Stimulated activated CD8-positive, alpha-beta memory T cell treated with anti-CD3 and anti-CD28 coated beads, Interleukin-4, amount 100 ng/mL, for 1 hour (primary cell): ENCODE measurements at places on chromosomes 4 and X.

DNA sequence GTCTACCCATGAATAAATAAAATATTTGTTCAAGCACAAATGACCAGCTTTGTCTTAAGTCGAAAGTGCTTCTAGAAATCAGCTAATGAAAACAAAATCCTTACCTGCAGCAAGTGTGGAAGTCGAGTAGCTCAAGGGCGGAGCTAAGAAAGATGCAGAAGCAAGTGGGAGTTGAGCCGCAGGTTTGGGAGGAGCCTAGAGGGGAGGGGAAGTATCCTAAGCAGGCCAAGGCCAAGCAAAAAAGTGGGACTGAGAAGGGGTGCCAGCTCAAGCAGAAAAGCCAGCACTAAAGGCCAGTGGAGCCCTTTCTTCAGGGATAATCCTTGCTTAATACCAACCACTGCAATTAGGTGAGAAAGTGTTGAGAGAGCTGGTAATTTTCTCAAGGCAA, 60.8 kb downstream of the DLG3 start:
- no peak for DNase-seq

DNA sequence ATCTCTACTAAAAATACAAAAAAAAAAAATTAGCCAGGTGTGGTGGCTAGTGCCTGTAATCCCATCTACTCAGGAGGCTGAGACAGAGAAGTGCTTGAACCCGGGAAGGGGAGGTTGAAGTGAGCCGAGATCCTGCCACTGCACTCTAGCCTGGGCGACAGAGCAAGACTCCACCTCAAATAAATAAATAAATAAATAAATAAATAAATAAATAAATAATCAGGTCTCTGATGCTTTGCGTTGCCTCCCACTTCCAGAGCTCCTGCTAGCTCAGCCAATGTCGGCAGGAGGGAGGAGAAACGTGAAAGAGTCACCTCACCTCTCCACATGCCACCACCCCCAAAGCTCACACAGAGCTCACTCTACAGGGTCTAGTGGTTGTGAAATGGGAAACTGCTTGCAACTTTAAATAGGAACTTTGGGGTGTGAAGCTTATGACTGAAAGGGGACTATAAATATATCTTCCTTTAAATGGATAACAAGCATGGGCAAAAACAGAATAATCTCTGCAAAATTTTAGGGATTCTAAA, 7.9 kb downstream of the SMIM31 start:
- DNase-seq, result no peak

DNA sequence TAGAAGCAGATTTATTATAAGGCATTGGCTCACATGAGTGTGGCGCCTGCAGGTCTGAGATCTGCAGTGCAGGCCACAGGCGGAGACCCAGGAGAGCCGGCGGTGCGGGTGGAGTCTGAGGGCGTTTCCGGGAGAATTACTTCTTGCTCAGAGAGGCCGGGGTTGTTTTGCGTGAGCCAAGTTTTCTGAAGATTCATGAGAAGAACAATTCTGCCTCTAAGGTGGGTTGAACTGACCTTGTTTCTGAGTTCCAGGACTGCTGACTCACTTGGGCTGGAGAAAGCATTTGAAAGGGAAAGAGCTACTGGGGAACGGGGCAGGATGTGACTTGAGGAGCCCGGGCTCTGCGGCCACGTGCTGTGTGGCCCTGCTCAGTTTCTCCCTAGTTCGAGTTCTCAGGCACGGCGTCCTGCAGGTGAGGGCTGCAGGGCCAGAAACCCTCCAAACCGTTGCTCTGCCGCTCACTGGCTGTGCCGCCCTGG, 36.7 kb upstream of the SORCS2 start:
- no peak for DNase-seq

- DNase-seq, result no peak
Measured at GRCh38 chrX:108464604-108465003, 25.0 kb downstream of the COL4A5 start.

- DNase-seq, result no peak
Measured at GRCh38 chr4:18082236-18082635, 60.7 kb upstream of the LCORL start.

- DNase-seq, result no peak
Measured at GRCh38 chr4:184420402-184420801, 53.9 kb downstream of the IRF2 start.

DNA sequence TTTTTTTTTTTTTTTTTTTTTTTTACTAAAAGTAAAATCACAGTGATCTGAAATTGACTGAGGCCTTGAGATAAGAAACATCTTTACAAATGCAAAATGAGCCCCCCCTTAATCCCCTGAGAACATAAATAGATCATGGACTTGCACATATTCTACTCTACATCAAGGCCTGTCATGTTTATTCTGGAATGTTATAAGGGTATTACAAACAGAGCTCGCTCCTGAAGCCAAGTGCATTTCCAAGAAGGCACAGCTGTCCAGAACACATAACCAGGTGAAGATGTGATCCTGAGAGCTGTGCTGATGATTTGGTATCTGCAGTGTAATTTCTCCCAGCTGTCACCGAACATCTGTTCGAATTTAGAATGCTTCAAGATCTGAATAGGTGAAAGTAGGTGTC, 384.5 kb downstream of the GPAT3 start:
- no peak for DNase-seq

DNA sequence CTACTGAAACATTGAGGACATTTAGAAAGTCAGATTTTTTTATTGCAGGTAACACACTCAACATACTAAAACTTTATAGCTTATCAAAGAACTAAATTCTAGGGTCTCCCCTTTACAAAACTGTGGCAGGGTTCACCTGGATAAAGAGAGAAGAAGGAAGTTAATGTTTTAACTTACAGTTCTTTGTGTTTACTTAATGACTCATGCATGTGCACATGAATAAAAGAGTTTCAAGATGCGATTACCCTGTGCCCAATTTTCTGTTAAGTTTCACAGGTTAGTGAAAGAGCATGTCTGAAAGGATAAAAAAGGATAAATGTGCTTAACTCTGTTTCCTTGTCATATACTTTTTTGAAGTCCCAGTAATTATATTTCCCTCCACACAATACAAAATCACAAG, 16.8 kb downstream of the DCAF8L1 start:
- DNase-seq, result no peak

DNA sequence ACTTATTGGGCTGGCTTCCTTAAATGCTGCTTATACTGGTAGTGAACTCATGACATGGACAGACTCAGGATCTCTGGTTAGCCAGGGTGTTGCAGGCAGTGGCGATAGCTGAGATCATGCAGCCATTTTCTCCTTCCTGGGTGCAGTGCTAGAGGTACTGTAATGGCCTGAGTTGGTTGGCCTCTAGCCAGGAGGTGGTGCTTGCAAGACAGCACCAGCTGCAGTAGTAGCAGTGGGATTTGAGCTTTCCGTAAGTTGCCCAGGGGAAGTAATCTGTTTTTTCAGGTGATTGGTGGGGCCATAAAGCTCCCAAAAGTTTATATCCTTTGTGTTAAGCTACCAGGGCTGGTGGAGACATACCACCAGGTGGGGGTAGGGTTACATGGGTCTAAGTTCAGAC, 45.1 kb upstream of the AADAT start:
- no peak for DNase-seq

DNA sequence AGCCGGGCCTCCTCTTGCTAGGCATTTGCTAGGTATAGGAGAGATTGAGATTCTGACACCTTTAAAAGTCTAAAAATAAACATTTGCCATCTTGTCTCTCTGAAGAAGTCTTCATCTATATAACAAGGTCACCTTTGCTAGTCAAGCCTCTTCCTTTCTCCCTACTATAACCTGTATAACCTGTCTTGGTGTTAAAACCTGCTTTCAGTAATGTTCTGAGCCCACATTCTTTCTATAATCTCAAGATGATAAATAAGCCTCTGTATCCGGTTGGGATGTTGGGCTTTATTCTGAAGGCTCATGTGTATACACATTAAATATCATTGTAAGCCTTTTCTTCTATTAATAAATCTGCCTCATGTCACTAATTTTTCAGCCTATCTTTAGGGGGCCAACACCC, 10.2 kb downstream of the ASIC5 start:
- DNase-seq, result no peak

- no peak for DNase-seq
Measured at GRCh38 chr4:186296481-186296880, 30.5 kb downstream of the F11 start.

GRCh38 chrX:109940411-109940810, 62.5 kb upstream of the TMEM164 start:
- no peak for DNase-seq

GRCh38 chr4:27327421-27328181, 467.0 kb downstream of the STIM2 start:
- no peak for DNase-seq

GRCh38 chr4:189843413-189844009, 97.2 kb upstream of the FRG1 start:
- DNase-seq, result no peak

DNA sequence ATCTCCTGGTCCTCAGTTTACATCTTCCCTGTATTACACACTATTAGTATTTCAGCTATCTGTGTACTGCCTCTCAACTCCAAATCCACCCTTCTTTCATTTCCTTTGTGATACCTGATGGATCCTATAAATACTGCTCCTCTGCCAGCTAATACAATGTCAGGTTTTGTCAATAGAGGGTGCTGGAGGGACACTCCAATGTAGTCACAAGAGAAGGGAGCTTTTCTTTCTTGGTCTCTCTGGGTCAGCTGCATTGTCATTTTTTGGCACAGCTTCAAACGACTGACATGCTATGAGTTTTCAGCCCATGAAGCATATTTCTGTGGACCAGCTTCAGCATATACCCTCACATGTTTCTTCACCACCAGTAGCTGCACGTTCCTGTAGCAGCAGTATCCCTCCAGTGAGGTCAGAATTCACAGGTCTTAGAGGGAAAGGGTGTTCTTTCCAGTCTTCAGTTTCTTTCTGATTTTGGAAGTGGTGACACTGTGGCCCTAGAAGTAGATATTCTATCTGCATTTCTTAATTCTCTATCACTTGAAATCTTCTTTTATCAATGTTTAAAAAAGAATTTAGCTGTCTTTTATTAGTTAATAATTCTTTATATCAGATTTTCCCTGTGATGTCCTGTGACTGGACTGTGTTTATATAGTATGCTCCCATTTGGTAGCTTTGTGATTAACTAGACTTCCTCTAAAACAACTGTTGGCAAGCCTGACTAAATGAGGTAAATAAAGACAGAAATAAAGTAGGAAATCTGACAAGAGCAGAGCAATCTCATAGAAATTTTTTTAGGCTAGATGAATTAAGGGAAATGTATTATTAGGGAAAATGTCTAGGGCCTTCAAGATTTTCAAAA, 60.6 kb downstream of the GABRA2 start:
- DNase-seq, result no peak

- no peak for DNase-seq
Measured at GRCh38 chrX:110021258-110022022, 18.5 kb downstream of the TMEM164 start.

DNA sequence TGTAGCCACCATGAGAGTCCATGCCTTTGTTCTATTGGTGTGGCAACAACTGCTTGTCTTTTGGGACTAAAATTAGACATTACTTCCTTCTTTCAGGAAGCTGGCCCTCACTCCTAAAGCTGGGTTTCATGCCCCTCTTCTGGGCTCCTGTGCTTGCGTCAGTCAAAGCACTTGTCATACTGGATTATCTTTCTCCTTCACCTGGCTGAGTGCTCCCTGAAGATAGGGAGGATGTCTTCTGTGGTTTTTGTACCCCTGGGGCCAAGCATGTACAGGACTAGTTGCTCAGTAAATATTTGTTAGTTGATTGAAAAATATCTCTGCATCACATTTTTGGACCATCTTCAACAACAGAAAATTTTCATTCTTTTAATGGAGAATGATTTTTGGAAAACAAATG, 26.1 kb upstream of the LONRF3 start:
- DNase-seq, result no peak

DNA sequence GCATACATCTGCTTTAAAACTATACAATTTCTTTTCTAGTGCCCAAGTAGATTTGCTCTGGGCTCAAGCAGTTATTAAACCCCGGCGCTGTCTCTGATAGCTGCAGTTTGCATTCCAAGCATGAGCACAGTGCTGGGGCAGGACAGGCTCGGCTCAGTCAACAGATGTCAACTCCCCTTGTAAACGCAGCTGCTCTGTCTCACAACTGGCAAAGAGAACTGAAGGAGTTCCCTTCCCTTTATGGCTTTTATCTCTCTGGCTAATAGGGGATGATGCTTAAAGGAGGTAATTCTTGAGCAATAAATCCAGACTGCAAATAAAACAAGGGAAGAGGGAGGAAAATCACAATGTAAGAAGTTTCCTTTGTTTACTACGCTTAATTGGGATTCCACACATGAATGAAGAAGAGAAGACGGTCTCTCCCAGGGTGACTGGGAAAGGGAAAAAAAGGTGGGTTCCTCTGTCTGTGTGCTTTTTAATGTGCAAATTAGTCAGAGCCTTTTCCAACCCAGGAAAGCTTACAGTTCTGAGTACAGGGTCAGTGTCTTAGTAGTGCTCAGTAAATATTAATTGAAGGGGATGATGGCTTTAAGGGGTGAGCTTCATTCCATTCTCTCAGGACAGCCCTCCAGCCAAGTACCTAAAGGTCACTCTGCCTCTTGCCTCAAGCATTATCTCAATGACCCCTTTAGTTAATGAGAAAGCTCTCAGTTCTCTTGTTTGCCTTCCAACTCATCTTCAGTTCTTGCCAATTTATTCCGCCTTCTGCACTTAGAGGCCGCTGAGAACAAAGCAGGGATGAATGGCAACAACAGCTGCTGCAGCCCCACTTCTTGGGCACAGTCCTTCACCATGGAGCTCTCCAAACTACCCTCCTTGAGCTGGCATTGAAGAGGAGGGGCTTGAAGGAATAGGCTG, 155.7 kb upstream of the JADE1 start:
- DNase-seq, result no peak

DNA sequence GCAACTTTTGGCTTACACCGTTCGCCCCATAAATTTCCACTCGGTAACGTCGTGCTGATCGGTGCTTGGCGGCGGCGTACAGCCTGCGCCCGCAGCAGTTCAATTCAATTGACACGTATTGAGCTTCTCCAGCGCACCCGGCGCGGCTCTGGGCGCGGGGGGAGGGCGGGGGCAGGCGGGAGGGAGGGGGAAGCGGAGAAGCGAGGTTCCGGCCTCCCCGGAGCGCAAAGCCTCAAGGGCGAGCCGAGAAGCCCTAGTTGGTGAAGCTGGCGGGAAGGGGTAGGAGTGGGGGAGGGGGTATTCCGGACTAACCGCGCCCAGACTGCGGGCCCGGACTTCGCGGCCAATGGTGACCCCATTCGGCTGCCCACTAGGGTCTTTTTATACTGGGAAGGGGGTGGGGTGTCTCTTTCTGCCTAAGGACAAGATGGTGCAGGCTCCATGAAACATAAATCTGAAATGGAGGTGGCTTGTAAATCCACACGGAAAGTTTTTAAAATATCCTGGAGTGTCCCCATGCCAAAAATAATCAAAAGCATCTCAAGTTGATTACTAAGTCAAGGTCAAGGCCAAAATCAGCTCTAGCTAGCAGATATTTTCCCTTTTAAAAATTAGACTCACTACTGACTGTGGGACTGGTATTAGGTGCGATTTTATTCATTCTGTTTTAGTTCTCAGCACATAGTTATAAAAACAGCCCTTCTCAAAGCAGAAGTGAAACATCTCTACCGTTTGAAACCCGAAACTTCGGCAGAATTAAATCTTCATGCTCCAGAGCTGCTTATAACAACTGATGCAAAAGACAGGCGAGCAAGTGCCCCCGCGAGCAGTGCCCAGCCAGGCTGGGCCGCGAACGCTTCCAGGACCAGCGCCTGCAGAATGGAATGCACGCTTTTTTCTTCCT, 1.5 kb upstream of the BCOR start:
- DNase-seq, result no peak
